Stimulated activated naive CD4-positive, alpha-beta T cell (primary cell): ENCODE measurements at places on chromosomes 2 and 18.

DNA sequence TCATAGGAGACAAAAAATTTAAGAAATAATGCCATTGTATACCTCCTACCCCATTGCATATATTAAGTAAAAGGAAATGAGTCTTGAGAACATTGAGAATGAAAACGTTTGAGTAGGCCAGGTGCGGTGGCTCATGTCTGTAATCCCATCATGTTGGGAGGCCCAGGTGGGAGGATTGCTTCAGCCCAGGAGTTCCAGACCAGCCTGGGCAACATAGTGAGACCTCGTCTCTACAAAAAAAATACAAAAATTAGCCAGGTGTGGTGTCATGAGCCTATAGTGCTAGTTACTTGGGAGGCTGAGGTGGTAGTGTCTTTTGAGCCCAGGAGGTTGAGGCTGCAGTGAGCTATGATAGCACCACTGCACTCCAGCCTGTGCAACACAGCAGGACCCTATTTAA is 107.7 kb upstream of the MGAT5 start:
- DNase-seq = no peak

- no peak for DNase-seq
Measured at GRCh38 chr2:74924463-74925265, 33.8 kb upstream of the POLE4 start.

- no peak for DNase-seq
Measured at GRCh38 chr2:106800976-106801655, 84.9 kb downstream of the ST6GAL2 start.

DNA sequence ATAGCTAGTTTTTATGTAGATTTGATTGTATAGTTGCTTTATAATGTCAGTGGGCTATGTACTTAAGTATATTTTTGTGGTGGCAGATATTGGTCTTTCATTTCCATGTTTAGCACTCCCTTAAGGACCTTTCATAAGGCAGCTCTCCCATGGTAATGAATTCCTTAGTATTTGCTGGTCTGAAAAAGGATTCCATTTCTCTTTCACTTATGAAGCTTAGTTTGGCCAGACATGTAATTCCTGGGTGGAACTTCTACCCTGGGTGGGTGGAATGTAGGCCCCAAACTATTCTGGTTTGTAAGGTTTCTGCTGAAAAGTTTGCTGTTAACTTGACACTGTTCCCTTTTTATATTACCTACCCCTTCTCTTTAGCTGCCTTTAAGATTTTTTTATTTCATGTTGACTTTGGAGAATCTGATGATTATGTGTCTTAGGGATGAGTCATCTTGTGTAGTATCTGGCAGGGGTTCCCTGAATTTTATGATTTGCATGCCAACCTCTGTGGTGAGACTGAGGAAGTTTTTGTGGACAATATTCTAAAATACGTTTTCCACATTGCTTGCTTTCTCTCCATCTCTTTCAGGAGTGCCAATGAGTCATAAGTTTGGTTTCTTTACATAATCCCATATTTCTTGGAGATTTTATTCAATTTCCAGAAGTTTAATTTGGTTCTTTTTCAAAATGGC is 65.4 kb upstream of the VRK2 start:
- DNase-seq = no peak

DNA sequence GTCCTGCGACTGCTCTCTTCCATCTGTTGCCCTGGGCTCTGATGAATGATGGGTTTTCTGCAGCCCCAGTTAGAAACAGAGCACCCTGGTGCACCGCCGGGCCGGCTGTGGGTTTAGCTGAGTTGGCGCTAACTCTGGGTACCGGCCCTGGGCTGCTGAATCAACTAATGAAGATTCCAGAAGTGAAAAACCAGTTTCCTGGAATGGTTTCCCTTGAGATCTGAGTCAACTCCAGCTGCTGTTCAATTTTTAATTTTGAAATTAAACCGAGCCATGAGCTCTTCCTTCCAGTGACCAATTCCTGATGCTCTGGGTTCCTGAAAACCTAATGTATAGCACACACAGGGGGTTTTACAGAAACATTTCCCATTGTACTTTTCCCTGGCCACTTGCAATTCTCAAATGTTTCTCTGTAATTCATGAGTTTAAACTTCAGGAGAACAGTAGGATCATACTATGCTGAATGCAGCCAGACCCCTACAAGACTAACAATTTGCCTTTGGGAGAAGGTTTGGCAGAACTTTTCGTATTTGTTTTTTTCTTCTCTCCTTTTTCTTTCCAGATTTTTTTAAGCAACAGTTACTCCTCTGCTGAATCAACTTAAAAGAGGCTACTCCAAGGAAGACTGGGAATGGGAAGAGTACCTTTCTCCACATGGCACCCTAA is 5.5 kb downstream of the COL6A3 start:
- DNase-seq = no peak
